ENCODE measurements at places on chromosomes 2 and 18.
A peak's percentile ranks its signal among the peaks of the same experiment; 100 is the strongest.

DNA sequence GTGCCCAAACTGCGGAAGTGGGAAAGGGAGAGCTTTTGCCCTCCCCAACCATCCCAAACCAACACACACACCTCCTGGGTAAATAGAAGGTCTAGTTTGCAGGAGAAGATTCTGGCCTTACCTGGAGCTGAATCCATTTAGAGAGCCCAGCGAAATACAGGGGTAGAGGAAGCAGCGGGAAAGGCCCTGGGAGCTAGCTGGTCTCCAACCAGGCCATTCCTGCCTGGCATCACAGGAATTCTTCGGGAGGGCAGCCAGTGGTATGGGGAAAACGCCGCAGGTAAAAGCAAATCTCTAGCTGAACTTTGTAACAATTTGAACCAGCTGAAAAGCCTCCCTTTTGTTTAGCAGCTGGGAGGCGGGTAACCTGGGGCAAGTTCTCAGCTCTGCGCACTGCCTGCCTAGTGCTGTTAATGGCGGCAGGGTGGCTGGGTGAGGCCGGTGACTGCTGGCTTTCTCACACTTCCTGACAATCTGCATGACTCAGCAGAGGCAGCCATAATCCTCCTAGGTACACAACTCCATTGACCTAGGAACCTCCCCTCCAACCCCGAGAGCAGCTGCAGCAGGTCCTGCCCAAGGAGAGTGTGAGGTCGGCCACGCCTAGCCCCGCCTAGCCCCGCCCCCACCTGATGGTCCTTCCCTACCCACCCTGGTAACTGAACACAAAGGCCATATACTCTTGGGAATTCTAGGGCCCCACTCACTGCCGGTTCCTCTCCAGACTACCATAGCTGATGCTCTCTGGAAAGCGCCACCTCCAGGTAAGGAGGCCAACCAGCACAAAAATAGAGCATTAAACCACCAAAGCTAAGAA lies 483.8 kb upstream of the REG3G start:
- no peak for DNase-seq

DNA sequence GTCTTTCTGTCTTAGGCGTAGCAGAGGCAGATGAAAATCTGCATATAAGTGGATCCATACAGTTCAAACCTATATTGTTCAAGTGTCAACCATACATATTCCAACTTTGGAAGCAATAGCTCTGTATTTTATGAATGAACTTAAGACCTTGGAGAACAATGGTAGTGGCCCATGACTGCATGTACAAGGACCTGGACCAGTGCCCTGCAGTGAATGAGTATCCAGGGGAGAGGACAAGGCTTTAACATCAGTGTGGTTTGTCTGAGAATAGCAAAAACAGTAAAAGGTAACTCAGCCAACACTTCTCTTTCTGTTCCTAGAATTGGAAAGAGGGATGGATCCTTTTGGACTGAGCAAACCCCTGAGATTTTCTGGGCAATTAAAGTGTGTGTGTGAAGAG lies 230.8 kb upstream of the LINC00305 start:
- no peak for DNase-seq

DNA sequence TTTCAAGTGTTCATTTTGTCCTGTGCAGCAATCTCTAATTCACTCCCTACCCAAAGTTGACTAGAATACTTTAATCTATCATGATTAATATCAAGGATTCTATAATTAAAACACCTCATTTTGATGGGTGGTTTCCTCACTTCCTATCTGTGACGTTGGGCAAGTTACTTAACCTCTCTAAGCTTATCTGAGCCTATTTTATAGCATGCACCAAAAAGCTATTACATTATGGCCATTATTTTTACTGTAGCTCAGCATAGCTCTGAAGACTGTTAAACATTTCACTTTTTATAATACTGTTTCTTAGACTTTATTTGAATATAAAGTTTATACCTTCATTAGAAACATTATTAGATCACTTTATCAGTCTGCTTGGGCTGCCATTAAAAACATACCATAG lies 579.6 kb upstream of the NXPH2 start:
- DNase-seq, result no peak

GRCh38 chr18:28831476-28831875 lies 654.5 kb upstream of the CDH2 start:
- DNase-seq, result peak; percentile 47

- no peak for DNase-seq
Observed at GRCh38 chr2:69779258-69780001, 37.5 kb downstream of the ANXA4 start.

Measured in AG10803 (cell line).